ENCODE measurements at places on chromosomes 6 and 20. TPM values are rescaled to one million over a fixed set of nuclear protein-coding genes. Genes with fewer than 3 reads are reported as not detected.

The RIPOR2 gene
- total RNA-seq: 4.0 TPM

The NRN1 gene
- total RNA-seq: not detected

DNA sequence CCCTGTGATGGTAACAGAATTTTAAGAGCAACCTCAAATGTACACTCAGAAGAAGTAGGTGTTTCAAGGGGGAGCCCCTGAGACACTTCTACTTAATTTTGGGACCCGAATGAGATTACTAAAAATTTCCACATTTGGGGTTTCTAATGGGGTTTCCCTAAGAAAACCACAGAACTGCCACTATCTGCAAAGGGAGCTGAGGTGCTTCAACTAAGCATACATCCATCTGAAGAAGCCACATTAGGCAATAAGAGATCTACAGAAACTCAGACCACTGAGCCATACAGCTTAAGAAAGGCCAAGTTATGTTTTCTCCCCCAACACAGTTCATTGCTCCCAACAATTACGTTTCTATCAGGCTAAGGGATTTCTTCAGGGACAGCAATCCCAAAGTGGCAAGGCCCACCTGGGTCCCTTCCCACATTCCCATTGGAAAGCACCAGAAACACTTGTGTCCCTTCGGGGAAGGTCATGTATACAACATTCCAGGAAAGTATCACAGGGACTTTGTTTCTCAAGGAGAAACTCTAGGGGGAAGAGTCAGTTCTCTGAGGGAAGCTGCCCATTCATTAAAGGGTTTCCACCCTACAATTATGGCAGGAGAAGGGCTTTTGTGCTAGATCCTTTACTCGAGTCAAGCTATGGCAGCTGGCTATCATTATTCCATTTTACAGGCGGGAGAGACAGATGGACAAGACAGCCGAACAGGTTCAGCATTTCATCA, 5.0 kb downstream of the BCL2L1 start:
- peaks cover 45% of the 10 kb centered on the region for H3K36me3 ChIP-seq
- no peak for DNase-seq
- peak overlapping the region; percentile 56 for H3K4me3 ChIP-seq
- H3K27me3 ChIP-seq: no peaks in the 10 kb centered on the region
- peak overlapping the region; percentile 73 for H3K27ac ChIP-seq
- peaks cover 73% of the 10 kb centered on the region for H3K4me1 ChIP-seq

- H3K4me1 ChIP-seq: peaks cover 3% of the 10 kb centered on the region
- no peak for DNase-seq
- no peaks in the 10 kb centered on the region for H3K27me3 ChIP-seq
- no peak overlapping the region for H3K27ac ChIP-seq
Measured at GRCh38 chr6:3277851-3278416, 19.2 kb downstream of the PSMG4 start.

GRCh38 chr6:64062960-64063683, 427.5 kb downstream of the PHF3 start:
- H3K27ac ChIP-seq: no peak overlapping the region
- H3K36me3 ChIP-seq: no peaks in the 10 kb centered on the region
- H3K4me1 ChIP-seq: no peaks in the 10 kb centered on the region
- no peaks in the 10 kb centered on the region for H3K27me3 ChIP-seq
